Right hindlimb (tissue), 1 donor: ENCODE measurements at places on chromosomes 13 and 19.

GRCh38 chr19:18543814-18544475 lies 572 bp upstream of the FKBP8 start:
- DNase-seq: no peak

- no peak for DNase-seq
Observed at GRCh38 chr13:99845161-99845874, 126.2 kb downstream of the ZIC5 start.

DNA sequence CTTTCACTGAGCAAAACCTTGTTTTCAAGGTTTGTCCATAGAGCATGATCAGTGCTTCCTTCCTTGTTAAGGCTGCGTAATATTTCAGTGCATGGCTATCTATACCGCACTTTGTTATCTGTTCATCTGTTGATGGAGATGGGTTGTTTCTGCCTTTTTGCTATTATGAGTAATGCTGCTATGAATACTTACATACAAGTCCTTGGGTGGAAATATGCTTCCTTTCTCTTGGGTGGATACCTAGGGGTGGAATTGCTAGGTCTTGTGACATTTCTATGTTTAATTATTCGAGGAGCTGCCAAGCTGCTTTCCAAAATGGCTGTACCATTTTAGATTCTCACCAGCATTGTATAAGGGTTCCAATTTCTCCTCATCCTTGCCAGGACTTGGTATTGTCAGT lies 70.9 kb downstream of the SPATA13 start:
- DNase-seq: no peak

- DNase-seq: no peak
Observed at GRCh38 chr19:19152668-19153384, 14.5 kb upstream of the TMEM161A start.

- no peak for DNase-seq
Observed at GRCh38 chr19:47735131-47735530, 10.2 kb upstream of the NOP53 start.

DNA sequence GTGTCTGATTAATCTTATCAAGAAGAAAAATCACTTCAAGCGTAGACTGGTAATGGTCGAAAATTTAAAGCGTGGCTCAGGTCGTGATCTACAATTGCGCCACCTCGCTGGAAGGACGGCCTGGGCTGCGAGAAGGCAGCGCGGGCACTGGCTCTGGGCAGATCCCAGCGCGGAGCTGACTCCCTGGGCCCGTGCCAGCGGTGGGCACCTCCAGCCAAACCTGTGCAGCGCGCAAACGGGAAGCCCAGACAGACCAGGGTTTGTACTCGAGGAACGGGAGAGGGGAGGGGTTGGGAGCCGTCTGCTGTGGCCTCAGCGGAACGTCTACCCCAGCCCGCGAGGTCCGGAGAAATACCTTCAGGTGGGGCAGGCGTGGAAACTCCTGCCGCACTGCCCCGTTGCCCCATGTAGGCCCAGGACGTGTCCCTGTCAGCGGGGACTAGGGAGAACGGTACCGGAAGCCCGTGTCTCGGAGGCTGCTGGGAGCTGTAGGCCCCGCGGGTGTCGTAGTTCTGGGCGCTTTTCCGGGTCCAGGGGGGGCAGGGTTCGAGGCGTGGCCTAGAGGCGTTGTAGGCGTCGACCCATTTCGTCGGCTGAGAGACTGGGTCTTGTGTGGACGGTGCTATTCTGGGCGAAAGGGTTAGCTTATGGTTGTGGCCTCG lies 21.1 kb downstream of the ZNF274 start:
- DNase-seq: peak; percentile 32

DNA sequence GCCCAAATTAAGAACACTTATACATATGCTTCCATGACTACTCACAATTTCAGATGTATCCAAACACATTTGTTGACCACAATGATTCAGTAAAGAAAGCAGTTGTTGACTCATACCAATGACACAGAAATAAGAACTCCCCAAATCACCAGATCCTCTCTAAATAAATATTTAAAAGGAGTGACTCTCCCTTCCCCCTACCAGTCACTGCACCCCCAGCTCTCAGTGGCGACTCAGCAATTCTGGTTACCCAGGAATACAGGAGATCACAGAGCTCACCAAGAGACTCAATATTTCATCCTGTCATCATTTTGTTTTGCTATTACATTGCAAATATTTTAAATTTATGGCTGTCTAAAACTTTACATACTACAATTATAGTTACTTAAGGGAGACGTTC lies 131.5 kb downstream of the RGCC start:
- no peak for DNase-seq

- no peak for DNase-seq
Observed at GRCh38 chr13:56670563-56670962, 470.2 kb upstream of the PRR20A start.

DNA sequence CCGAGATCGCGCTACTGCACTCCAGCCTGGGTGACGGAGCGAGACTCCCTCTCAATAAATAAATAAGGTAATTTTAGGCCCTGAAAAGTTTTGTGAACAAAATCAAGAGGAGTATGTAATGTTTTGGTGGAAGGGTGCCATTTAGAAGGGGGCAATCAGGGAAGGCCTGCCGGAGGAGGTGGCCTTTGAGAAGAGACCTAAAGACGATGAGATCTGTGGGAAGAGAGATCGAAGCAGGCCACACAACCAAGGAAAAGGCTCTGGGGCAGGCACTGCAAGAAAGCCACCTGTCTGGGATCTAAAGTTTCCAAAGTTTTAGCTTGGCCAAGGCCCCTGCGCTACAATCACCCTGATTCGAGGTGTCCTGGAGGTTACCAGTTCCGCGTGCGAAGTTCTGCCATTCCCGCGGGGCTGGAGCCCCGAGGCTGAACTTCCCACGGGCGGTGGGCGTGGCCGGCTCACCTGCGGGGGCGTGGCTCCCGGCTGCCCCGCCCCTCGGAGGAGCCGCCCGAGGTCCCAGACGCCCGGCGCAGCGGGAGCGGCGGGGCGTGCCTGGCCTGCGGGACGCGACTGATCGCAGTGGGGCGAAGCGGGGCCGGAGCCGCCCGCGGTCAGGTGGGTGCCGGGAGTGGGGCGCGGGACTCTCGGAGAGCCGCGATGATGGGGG lies at the start of gene KLC3:
TSS of gene KLC3 (plus strand) at position 519 of the 667 bp plus-strand sequence. CDS start 4,792 bp downstream, outside the sequence.
- no peak for DNase-seq

DNA sequence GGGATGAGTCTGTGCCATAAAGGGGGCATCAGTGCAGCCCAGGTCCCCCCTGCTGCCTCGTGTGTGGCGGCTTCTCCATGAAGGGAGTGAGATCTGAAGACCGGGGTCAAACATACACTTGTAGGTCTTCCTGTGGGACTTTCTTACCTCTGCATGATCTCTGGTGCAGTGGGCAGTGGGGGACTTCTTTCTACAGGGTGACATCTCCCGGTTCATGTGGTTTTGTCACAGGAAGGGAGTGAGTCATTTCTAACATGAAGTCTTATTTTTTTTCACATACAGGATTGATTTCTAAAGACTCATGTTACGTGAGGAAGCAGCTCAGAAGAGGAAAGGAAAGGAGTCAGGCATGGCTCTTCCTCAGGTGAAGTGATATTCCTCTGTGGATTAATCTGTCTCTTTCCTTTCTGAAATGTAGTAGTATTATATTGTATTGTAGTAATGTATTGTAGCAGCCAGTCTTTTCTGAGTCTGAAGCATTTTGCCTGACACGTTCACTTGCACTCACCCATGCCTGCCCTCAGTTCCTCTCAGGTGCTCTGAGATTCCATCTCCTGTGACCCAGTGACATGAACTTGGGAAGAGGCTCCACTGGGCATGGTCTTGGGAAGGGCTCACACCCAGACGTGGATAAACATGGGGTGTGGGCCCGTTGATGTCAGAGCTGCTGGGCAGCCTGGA lies 15.7 kb downstream of the ZNF808 start:
- DNase-seq: no peak

DNA sequence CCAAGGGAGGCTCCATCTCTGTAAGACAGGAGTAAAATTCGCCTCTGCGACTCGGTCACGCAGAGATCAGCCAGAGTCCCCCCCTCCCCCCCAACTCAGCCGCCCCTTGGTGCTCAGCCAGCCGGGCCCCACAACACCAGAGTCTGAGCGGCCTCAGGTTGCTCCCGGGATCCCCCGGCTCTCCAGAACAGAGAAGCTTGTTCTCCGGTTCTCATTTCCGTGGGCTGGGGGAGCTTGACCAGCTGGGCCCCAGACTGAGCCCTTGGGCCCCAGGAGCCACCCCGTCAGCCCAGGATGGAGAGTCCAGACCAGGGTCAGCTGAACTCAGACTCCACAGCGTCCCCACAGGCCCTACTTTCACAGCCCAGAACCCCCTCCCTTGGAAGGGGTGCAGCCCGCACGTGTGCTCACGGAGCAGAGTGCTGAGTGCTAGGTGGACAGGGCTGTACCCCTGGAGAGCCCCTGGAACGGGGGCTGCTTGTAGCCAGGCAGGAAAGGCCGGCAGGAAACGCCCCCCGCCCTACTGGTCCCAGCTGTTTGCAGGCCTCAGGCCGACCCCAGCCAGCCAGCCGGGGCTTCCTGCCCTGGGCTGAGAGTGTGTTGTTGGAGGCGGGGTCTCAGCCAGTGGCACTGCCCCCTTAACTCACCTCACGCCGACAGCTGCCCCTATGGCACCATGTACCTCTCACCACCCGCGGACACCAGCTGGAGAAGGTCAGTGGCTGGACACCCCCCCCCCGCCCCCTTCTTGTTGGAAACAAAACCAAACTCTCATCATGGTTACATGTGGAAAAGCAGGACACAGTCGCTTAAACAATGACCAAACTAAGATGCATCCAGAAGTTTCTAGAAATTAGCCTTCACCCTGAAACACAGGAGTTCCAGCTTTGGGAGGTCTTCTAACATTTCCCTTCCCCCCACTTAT lies 44.4 kb downstream of the COMP start:
- peak; percentile 87 for DNase-seq

- no peak for DNase-seq
Observed at GRCh38 chr13:80528733-80529132, 187.8 kb upstream of the SPRY2 start.

- no peak for DNase-seq
Observed at GRCh38 chr13:28049880-28050875, 50.2 kb downstream of the FLT3 start.

GRCh38 chr19:18102916-18103542 lies 5.5 kb downstream of the MAST3 start:
- no peak for DNase-seq

- peak; percentile 51 for DNase-seq
Observed at GRCh38 chr13:99995589-99996380, 14.2 kb downstream of the ZIC2 start.

DNA sequence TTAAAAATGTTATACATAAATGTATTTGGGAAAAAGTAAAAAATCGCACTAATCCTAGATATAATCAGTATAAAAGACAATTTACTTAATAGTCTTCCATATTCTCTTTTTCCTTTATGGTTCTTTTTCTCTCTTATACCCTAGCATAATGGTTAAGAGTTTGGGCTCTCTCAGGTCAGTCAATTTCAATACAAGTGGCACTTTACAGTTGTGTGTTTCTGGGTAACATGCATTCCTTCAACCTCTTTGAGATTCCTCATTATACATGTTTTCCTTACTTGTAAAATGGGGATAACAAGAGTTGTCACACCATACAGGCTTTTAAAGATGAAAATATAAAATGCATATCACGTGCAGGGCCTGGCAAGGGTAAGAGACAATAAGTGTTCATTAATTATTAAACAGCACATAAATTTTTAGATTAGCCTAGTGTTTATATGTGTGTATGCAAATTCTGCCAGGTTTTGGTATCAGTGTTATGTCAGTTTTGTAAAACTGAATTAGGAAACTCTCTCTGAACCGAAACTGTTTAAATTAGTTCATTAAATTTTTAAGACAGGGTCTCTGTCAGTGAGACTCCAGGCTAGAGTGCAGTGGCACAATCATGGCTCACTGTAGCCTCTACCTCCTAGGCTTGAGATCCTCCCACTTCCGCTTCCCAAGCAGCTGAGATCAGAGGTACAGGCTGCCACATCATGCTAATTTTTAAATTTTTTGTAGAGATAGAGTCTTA lies 49.8 kb downstream of the ELF1 start:
- no peak for DNase-seq

- no peak for DNase-seq
Observed at GRCh38 chr19:57886046-57886445, 2.8 kb downstream of the ZNF814 start.

DNA sequence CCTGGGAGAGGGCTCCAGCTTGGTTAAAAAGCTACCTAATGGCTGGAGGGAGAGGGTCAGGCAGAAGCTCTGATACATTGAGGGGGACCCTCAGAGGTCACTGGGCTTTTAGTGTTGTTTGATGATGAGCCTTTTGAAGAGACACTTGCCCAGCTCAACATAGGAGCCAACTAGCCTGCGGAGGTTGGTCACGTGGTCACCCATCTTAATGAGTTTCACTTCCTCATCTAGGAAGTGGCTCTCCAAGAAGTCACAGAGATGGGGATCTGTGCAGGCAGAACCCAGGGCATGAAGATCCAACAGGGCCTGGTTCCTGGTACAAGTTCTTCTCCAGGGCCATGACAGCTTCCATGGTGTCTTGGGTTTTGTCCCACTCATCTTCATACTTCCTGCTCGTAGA lies 33.4 kb downstream of the IPO5 start:
- no peak for DNase-seq
